ENCODE measurements at places on chromosomes 1 and 21.

- H3K27me3 ChIP-seq, result no peaks in the 10 kb centered on the region
- peaks cover 3% of the 10 kb centered on the region for H3K36me3 ChIP-seq
- DNase-seq, result peak; percentile 54
- no peak overlapping the region for H3K4me3 ChIP-seq
Observed at GRCh38 chr1:156104065-156104810, 10.3 kb upstream of the LMNA start.

DNA sequence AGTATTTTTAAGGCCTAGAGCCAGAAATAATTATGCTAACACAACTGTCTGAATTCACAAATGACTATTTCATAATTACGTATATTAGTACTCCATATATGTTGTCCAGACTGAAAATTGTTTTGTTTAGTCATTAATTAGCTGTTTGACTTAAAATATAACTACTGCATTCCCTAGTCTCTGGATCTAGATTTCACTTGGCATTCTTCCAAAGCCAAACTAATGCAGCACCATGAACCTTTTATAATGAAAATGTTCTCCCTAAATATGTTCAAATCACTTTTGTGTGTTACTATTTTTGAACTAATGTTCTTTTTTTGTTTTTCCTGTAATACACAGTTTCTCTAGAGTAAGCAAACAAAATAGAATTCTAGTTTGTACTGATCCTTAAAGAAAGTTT lies 46.1 kb downstream of the CAMTA1 start:
- H3K36me3 ChIP-seq, result peaks cover 8% of the 10 kb centered on the region
- no peaks in the 10 kb centered on the region for H3K27me3 ChIP-seq
- no peak overlapping the region for H3K4me3 ChIP-seq
- H3K27ac ChIP-seq, result no peak overlapping the region

DNA sequence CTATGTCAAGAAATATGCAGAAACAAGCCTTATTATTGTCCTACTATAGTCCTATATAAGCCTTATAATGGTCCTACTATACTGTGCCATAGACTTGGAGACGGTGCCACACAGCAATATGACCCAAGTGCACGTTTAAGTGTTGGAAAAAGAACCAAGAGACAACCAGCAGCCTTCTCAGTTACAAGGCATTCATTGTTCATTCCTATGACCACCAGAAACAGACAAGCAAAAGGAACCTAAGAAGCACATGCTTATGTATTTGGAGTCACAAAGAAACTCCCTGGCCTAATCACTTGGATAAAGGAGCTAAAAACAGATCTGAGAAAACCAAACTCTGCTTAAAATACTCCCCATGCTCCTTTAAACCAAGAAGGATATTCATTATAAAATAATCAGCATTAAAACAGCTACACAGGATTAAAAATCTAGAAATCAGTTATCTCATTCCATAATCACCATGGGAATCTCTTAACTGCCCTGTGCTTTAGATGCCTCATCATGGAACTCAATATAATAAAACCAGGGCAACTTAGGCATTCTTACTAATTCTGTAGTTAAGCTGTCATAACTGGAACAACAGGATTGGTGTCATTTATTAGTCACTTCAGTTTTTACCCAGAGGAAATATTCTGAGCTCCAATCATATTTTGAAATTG lies 7.0 kb downstream of the COLGALT2 start:
- no peaks in the 10 kb centered on the region for H3K27me3 ChIP-seq
- peaks cover 2% of the 10 kb centered on the region for H3K4me1 ChIP-seq
- no peak overlapping the region for H3K4me3 ChIP-seq
- H3K36me3 ChIP-seq, result no peaks in the 10 kb centered on the region
- peak; percentile 85 for DNase-seq

DNA sequence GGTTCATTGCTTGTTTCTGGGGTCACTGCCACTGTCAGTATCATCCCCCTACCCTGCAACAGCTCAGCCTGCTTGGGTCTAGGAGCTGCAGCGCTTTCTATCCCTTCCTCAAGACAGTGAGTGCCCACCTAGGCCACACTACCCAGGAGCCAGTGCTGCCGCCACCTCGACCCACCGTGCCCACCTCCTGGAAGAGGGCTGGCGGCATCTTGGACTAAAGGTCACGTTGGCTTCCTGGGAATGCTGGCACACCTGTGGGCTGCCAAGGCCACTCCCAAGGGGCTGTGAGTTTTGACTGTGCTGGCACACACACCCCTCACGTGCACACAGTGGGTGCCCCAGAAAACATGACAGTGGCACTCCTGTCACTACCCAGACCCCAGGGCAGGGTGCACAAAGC lies 22.1 kb downstream of the CRYAA start:
- H3K4me1 ChIP-seq, result peaks cover 27% of the 10 kb centered on the region
- H3K36me3 ChIP-seq, result no peaks in the 10 kb centered on the region
- H3K27me3 ChIP-seq, result no peaks in the 10 kb centered on the region
- no peak for DNase-seq
- H3K4me3 ChIP-seq, result no peak overlapping the region
- H3K27ac ChIP-seq, result no peak overlapping the region

DNA sequence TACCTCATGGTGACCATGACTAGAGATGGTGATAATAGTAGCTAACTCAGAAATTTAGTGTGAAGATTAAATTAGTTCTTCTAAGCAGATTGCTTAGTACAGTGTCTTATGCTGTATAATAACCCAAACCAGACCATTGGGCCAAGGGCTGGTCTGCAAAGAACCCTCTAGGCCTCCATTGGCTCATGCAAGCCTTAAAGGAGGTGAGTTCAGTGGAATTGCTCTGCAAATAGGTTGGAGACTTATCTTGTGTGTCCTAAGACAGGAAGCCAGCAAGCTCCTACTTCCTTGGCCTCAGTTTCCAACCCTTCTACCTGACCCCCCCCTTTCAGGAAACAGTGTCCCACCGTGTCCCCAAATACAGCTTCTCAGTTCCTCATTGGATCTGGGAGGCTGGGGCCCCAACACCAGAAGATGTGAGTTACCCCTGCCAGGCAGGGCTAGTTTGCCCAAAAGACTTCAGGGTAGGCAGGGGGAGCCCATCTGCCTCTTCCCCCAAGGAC lies 1.9 kb upstream of the MEF2D start:
- no peaks in the 10 kb centered on the region for H3K27me3 ChIP-seq
- no peaks in the 10 kb centered on the region for H3K36me3 ChIP-seq
- H3K27ac ChIP-seq, result peak overlapping the region; percentile 64
- no peak for DNase-seq
- H3K4me1 ChIP-seq, result peaks cover 28% of the 10 kb centered on the region

GRCh38 chr1:2815551-2815950 lies 14.1 kb upstream of the TTC34 start:
- DNase-seq, result no peak
- no peaks in the 10 kb centered on the region for H3K4me1 ChIP-seq
- no peak overlapping the region for H3K4me3 ChIP-seq
- no peak overlapping the region for H3K27ac ChIP-seq
- no peaks in the 10 kb centered on the region for H3K27me3 ChIP-seq

DNA sequence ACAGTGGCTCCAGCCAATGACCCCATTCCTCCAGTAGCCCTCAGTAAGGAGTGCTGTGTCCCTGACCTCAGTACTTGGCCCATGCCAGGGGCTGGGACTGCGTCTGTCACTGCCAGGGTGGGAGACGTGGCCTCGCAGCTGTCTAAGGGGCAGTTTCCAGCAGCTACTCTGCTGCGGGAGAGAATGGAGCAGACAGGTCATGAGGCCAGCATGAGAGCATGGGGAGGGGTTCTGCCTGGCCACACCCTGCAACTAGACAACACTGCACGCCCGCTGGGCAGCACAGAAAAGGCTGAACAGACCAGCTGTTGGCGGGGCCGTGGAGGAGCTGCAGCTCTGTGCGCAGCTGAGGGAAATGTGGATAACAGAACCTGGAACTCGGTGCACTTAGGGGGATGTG lies 91.6 kb upstream of the COL6A1 start:
- no peaks in the 10 kb centered on the region for H3K36me3 ChIP-seq
- H3K4me1 ChIP-seq, result peaks cover 7% of the 10 kb centered on the region

DNA sequence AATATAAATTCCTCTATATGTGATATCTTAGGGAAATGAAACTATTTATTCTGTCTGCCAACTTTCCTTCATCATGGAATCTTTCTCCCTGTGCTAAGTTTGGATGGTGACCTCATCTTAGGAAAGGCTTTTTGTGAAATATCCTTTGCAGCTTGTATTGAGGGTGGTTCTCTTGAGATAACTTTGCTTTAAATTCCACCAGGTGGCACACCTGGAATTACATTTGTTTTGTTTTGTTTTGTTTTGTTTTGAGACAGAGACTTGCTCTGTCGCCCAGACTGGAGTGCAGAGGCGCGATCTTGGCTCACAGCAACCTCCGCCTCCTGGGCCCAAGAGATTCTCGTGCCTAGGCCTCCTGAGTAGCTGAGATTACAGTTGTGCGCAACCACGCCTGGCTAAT lies 7.6 kb upstream of the CD1A start:
- DNase-seq, result no peak
- no peaks in the 10 kb centered on the region for H3K27me3 ChIP-seq
- no peak overlapping the region for H3K27ac ChIP-seq
- H3K36me3 ChIP-seq, result no peaks in the 10 kb centered on the region
- peaks cover 3% of the 10 kb centered on the region for H3K4me1 ChIP-seq
- no peak overlapping the region for H3K4me3 ChIP-seq

All from trophoblast cell (in vitro differentiated cells and primary cell).